CD4-positive, alpha-beta T cell treated with Interleukin-1 beta for 1 hour (primary cell): ENCODE measurements at places on chromosomes 2 and 18.

DNA sequence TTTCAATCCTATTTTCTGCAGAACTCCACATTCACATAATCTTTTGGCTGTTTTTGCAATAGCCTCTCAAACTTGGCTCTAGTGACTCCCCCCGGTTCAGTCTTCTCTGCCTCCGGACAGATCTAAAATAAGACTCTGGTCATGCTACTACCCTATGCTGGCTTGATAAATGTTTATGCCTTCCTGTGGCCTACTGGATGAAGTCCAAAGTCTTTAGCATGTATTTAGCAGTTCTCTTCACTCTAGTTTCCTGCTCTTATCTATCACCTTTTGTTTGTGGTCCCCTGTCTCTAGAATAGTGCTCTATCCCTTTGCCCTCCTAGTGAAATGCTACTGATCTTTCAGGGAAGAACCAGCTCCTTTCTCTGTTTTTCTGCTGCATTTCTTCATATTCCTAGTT lies 14.4 kb downstream of the ADCYAP1 start:
- DNase-seq, result no peak

DNA sequence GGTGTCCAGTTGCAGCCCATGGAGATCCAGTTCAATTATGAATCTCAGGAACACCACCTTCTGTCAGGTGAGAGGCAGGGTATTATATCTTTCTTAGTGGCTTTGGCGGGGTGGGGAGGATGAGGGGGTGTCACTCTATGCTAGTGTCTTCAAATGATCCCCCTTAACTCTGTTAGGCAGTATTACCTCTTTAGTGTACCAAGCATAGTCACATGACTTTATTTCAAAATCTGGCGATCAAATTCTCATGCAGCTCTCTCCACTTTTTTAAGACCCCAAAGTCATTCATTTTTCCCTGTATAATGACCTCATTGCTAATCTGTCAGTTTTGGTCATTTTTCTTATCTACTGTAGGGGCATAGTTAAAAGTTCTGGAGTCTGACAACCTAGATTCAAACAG lies 1.1 kb upstream of the ZSCAN30 start:
- no peak for DNase-seq

DNA sequence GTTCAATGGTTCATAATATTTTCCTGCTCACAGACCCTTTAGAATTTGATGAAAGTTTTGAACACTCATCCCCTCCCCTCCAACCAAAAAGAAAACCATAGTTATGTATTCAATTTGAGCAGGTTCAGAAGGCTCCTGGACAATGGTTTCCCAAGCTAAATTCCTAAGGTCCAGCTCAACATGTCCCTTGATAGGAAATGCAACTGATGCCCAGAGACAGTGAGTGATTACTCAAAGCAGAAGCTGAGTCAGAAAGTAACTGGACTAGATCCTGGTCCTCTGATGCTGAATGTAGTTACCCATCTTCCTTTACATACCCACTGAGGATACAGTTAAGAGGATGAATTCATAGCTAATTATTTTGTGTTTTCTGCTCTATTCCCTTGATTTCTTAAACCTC lies 218.9 kb upstream of the NCKAP5 start:
- DNase-seq, result no peak

- no peak for DNase-seq
Measured at GRCh38 chr2:65396348-65397026, 35.9 kb downstream of the SPRED2 start.
